ENCODE measurements at places on chromosomes 5 and 9.

GRCh38 chr5:66454186-66455078, 141.8 kb upstream of the MAST4 start:
- no peak for DNase-seq

GRCh38 chr5:159456722-159457465, 126.6 kb upstream of the IL12B start:
- DNase-seq: peak; percentile 9

GRCh38 chr9:78601957-78602565, 305.1 kb downstream of the PSAT1 start:
- peak; percentile 56 for DNase-seq

DNA sequence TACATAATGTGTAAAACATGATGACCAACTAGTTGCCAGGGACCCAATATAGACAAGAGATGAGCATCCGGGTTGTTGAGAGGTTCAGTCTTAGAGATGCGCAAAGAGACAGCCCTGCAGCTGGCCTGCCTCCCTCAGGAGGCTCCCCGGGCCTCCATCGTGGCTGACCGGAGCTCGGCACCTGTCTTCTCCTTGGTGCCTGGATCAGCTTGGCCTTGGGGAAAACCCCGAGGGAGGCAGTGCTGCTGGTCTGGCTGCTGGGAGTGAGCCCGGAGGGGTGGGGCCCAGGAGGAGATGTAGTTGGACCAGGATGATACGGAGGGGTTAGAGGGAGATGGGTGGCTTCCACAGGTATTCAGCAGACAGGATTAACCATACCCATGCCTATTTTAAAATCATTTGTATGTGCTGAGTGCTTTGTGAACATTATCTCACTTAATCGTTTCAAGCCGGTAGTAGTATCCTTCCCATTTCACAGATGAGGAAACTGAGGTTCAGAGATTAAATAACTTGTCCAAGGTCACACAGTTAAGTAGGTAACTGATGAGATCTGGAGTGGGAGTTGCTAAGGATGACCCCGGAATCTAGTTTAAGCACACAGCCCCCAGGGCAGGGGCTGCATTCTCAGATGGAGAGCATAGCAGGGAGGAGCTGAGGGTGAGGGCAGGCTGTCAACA, 173.8 kb downstream of the COL23A1 start:
- DNase-seq: no peak

GRCh38 chr9:123033352-123033751, at the start of gene GPR21:
GPR21 (plus strand) TSS chr9:123033667; CDS start chr9:123034567, 900 bp downstream.
- no peak for DNase-seq

DNA sequence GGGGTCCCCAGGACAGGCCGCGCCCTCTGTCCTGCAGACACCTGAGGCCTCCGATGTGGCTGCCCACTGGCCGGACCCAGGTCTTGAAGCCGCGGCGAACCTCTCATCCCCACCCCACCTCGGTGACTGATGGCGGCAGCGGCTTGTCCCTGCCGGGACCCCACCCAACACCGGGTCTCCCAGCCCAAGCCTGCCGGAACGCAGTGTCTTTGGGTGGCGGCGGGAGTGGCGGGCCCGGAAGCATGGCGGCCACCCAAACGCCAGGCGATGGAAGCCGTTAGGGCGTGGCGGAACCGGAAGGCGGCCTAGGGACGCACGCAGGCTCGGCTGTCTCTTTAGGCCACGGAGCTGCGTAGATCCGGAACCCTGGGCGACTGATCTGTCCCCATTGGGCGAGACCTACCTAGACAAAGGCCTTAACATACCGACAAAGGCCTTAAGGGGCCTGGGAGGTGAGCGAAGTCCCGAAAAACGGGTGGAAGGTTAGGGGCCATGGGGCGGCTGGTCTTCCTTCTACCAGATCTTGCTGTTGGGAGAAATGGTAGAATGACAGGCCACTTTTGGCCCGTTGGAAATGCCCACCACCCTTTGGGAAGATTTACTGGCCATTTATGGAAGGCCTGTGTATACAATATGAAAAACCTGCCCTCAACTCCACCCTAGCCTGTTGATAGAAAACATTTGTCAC, 94.6 kb upstream of the SMC2 start:
- DNase-seq: no peak

DNA sequence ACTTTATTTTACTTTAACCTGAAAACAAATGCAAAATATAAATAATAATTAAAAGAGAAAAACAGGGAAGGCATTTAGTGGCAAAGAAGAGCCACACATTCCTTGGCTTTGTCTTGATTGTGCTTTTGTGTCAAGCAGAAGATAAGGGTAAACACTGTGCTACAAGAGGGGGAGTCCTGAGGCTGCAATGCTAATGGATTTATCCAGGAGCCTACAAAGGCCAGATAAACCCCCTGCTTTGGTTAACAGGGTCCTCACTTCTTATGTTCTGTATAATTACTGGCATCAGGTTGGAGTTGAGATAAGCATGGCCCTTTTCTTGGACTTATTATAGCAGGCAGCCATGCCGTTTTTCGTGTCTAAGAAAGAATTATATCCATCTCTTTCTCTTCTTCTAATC, 302.8 kb downstream of the EFNA5 start:
- DNase-seq: no peak

DNA sequence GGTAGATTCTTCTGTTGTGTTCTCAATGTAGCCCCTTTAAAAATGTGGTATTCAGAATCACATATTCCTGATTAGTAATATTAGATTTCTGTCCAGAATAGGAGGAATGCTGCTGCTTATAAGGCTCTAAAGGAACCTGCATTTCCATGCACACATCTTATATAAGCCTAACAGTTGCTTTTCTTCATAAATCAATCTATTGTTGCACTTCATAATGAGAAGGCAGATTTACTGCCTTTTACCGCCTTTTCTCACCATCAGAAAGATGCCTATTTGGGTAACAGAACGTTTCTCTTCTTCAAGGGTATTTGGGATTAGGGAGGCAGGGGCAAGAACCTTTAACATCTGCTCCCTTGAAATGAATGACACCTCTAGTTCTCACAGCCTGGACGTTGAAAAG, 243.4 kb downstream of the MLLT3 start:
- no peak for DNase-seq
